CD4-positive, alpha-beta T cell treated with Interleukin-12 subunit alpha and Interleukin-12 subunit beta, for 1 hour (primary cell): ENCODE measurements at places on chromosomes 16 and 17.

GRCh38 chr17:75241143-75241430, 20.3 kb downstream of the GGA3 start:
- no peak for DNase-seq

DNA sequence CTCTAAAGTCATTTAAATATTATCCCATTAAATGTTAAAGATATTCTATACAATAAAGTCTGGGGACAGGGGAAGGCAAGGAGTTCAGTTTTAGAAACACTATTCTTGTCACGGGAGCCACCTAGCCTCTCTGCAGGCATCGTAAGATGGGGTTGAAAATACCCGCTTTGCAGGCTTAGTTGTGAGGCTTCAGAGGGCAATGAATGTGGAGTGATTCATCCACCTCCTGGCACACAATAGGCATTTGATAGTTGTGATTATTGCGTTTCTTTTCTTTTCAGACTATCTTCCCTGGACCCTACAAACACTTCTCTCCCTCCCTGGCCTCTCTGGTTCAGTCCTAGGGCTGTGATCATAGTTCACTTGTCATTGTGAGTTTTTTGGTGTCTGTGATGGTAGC, 19.6 kb downstream of the GLP2R start:
- no peak for DNase-seq

DNA sequence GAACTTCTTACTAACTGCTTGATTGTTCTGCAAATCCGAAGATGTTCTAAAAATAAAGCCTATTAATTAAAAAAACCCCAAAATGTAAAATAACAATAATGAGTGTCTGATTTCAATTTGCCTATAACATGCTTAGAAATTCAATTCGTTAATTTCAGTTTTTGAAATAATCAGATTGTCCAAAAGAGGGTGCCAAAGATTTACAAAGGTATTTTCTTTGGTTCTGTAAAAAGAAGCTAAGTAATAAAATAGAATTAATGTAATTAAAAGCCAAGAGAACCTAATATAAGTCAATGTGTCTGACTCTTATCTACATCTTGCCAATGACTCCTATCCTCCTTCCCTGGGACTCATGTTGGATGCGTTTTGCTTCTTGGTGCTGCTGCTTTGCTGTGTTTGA, 75.0 kb upstream of the CPHXL start:
- DNase-seq = no peak

GRCh38 chr16:30541502-30542329, 7.1 kb upstream of the ZNF747 start:
- no peak for DNase-seq

DNA sequence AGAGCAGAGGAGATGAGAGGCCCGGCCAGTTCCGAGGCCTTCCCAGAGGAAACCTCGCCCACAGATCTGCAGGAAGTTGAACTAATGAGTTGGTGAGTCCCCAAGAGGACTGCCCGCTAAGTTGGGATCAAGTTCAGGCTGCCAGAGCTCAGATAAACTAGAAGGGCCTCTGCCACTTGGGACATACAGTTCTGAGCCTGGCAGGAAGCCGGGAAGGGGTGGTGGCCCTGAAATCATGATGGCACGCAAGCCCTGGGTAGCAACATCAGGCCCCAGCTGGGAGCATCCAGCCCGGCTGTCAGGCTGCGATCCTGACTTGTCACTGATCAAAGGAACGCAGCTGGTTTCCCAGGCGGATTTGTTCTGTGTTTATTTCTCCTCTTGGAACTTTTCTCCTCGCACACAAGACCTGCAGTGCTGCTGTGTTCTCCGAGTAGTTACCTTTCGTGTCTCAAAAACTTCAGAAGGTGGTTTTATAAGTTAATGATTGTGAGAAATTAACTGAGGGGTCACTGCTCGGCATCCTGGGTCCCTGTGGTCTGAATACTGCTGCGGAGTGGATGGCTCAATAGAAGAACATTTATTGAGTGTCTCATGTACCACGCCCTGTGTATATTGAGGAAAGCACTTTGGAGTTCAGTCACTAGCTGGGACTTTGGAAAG, 8.0 kb upstream of the WFDC1 start:
- no peak for DNase-seq
